ENCODE measurements at places on chromosomes 3 and 15.

GRCh38 chr3:41482134-41482533 lies 282.8 kb downstream of the CTNNB1 start:
- DNase-seq, result no peak

GRCh38 chr15:32736701-32737061 lies 18.9 kb downstream of the GREM1 start:
- no peak for DNase-seq

DNA sequence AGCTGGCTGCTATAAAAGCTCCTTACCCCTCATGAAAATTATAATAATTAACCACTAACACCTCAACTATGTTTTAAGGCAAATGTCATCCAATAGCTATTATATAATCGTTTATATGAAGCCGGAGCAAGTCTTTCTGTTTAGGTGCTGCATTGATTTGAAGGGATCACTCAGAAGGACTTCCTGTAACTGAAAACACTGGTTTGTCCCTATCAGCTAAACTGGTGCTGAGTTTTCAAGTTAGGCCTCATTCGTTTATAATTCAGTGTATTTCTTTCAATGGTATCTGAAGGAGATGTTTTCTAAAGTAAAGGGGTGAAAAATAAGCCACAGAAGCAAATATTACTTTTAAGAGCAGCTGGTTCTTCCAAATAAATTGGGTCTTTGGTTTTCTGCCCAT lies 14.2 kb downstream of the MEIS2 start:
- DNase-seq, result no peak

DNA sequence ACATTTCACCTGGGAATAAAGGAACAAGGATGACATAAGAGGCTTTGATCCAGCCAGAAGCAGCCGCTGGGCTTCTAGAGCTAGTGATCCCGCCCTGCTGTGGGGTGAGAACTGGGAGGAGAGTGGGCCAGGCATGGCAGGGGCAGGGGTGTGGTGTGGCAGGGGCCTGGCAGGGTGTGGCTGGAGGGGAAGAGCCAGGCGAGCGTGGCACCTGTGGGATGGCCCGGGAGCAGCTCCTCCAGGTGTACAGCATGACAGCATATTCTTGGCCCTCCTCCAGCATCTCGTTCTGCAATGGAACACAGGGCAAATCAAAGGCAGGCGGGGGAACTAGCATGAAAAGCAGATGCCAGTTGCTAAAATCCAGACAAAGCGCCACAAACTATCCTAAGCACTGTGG lies 35.5 kb downstream of the CYFIP1 start:
- DNase-seq, result no peak

DNA sequence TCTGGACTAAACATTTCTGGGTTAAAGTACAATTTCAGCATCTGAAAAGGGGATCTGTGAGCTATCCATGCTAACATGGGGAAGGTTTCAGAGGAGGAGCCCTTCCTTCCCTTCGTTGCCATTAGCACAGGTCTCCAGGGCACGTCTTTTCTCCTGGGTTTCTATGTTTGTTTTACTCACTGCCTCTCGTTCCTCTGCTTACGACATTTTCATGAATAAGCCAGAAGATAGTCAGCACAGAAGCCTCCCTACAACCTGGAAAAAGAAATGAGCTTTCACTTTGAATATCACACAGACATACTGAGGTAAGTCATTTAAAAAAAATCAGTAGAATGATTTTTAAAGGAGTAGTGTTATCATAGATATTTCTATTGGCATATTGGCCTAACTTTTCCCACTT lies 117.2 kb upstream of the KCNMB2 start:
- no peak for DNase-seq

DNA sequence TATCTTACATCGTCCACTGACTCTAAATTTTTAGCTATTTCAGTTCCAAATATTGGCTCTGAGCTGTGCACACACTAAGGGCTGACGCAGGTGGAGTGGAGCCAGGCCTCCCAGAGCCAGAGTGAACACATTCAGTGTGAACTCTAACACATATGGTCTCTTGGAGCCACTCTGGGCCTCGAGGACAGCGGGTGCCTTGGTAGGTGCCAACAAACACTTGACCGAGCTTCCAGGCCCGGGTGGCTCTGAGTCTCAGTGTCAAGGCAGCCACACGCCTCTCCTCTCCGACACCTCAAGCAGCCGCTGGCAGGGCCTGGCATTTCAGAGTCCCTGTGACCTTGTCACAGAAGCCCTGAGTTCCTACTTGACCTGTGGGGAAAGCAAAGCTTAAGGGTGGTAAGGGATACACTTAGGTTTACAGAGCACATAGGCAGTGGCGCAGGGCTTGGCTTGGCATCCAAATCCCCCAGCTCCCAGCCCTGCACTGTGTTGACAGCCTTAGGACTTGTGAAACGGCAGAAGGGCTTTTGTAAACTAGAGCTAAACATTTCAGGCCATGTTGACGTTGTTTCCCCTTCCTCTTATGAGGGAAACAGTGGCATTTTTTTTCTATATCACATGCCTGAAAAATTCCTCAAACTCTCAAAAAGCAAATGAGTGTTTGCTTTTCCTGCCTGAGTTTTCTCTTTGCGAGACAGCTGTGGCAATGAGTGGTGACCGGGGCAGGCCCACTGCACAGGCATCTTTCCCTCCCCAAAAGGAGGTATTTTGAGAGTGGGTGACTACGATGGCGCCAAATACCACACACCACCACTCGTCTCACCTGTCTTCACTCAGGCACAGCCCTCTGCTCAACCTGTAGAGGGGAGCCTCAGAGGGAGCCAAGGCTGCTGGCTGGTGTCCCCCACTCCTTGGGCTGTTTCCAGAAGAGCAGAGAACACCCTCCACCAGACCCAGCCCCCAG lies 60.8 kb downstream of the DAPK2 start:
- no peak for DNase-seq

DNA sequence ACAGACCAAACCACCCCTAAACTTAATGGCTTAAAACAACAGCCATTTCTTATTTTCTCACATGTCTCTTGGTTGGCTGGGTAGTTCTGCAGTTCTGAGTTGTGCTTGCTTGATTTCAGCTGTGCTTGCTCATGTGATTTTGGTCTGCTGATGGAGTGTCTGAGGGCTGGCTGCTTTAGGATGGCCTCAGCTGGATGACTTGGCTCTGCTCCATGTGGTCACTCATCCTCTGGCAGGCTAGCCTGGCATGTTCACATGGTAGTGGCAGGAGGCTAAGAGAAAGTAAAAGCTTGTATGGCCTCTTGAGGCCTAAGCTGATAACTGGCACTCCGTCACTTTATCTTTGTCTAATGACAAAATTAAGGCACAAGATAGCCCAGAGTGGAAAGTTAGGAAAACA lies 4.1 kb downstream of the SV2B start:
- DNase-seq, result no peak

GRCh38 chr3:125024817-125025216 lies 31.0 kb downstream of the HEG1 start:
- DNase-seq, result no peak

DNA sequence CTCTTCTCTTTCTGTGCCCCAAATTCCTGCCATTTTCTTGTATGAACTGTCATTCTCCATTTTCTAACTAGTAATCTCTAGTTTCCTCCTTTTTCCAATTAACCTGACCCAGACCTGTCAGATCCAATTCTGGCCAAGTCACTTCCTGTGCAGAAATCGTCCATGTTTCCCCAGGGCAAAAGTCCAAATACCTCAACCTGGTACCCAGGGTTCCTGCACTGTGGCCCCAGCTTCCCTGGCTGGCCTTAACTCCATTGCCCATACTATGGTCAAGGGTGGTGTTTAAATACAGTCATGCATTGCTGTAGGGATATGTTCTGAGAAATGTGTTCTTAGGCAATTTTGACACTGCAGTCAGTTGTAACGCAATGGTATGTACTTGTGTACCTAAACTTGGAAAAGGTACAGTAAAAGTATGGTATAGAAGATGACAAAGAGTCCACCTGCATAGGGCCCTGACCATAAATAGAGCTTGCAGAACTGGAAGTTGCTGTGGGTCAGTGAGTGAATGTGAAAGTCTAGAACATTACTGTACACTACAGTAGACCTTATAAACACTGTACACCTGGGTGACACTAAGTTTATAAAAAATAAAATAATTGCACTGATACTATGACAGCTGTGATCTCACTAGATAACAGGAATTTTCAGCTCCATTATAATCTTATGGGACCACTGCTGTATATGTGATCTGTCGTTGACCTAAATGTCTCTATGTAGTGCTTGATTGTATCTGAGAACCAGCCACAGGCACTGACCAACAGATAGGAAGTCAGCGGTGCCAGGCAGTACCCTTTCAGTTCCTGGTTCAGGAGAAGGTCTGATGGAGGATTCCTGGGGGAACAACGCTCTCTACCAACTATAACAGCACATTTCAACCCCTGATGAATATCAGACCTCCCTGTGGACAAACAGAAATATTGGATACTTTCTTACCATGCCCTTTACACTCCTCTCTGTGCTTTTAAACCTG lies 336.1 kb upstream of the PROK2 start:
- no peak for DNase-seq

DNA sequence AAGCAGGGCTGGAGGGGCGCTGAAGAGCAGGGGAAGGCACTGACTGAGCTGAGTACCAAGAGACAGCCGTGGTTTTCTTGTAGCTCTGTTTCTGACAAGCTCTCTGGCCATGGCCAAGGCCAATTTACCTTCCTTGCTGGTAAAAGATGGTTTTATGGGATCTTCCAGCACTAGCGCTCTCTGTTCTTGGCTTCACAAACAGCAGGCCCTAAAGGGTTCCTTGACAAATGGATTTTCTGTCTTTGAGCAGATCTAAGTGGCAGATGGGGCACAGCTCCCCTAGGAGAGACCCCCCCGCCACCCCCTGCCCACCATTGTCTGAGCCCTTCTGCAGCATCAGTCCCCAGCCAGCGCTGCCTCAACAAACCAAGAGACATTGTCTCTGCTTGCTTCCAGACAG lies 66.6 kb downstream of the GAP43 start:
- no peak for DNase-seq

GRCh38 chr3:188721990-188722389 lies 449.8 kb upstream of the TPRG1 start:
- no peak for DNase-seq

DNA sequence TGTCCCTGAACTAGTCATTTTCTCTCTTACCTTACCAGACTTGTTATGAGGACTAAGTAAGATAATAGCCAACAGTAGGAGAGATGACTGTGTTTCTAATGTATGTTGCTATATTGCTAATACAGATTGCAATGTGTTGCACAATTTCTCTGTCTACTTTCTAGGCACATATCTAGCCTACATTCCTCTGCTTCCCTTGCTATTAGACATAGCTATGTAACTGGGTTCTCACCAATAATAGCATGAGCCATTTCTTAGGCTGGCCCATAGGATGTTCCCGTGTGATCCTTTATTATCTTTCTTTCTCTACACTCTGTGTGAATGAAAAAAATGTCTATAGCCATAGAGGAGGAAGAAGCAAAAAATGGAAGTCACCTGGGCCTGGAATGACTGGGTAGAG lies 6.8 kb upstream of the LRRN1 start:
- DNase-seq, result no peak

All from ecto neural progenitor cell (in vitro differentiated cells).